ENCODE measurements at places on chromosomes 4 and X. TPM values are rescaled to one million over a fixed set of nuclear protein-coding genes. Genes with fewer than 3 reads are reported as not detected.

The SH2D1A gene
- not detected for polyA plus RNA-seq

- DNase-seq = no peak
Measured at GRCh38 chrX:103155201-103155600, 59.7 kb upstream of the BEX4 start.

The TMPRSS11B gene
- polyA plus RNA-seq = not detected

DNA sequence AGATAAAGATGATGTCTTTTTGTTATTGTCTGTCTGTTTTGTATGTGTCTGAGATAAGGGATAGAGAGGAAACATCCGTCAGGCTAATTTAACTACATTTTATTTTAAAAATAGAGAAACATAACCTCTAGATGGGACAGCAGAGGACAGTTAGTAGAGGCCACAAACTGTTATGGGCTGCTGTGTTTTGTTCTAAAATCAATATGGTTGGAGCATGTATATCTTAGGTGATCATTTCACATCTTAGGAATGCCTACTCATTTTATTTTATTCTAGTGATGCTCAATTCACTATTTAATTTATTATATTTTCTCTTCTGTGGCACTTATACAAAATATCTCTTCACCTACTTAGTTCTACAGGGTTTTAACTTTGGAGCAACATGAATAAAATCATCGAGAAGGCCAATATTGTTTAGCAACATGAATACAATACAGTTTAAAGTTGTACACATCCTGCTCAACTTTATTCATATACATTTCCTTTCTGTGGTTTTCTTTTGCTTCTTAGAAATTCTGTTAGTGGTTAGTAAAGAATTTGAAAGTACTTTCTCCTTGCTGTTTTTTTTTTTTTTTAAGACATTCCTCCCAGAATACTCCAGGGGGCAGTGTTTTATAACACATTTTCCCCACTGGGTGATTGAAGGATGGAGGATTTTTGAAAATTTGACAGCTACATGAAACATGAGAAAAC is 392.9 kb downstream of the UNC5C start:
- DNase-seq = no peak

The HELT gene
- polyA plus RNA-seq = not detected

The TECRL gene
- not detected for polyA plus RNA-seq

DNA sequence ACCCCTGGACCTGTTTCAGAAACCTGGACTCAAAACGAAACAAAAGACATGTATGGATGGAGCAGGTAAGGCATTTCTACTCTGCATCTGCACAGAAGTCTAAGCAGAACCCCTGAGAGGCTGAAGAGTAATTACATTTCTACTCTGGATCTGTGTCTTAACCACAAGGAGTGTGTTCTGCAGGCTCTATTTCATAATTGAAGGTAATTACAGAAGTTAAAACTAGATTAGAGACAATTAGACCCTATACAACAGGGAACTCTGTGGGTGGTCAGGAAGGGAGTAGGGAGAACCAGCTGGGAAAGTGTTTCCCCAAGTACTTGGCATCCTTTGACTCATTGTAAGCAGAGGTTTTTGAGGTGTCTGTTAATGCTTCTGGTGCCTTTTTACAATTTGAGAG is 69.8 kb downstream of the IGSF1 start:
- no peak for DNase-seq

The CTAG1A gene
- polyA plus RNA-seq = not detected

DNA sequence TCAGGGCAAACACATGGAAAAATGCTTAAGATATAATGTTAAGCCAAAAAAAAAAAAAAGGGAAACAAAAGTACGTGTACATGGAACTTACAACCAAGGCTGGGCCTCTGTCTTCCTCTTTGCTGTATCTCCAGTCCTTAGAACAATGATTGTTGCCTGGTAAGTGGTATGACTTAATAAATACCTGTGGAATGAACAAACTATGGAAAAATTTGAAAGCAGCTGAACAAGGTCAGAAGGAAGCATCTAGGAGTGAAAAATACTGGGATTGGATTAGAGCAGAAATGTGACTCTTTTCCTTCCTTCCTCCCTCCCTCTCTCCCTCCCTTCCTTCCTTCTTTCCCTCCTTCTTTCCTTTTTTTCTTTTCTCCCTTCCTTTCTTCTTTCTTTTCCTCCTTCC is 54.2 kb upstream of the SMIM10 start:
- peak; percentile 21 for DNase-seq

The ENPEP gene
- polyA plus RNA-seq = 0.14 TPM

- DNase-seq = peak; percentile 59
Measured at GRCh38 chr4:10783351-10783750, 98.8 kb upstream of the CLNK start.

GRCh38 chr4:62204136-62204535 is 1004.0 kb downstream of the ADGRL3 start:
- DNase-seq = no peak

The NR3C2 gene
- 0.10 TPM for polyA plus RNA-seq

GRCh38 chrX:115038406-115038805 is 21.0 kb upstream of the IL13RA2 start:
- DNase-seq = no peak

GRCh38 chrX:150293311-150294013 is 69.7 kb upstream of the MAMLD1 start:
- no peak for DNase-seq

DNA sequence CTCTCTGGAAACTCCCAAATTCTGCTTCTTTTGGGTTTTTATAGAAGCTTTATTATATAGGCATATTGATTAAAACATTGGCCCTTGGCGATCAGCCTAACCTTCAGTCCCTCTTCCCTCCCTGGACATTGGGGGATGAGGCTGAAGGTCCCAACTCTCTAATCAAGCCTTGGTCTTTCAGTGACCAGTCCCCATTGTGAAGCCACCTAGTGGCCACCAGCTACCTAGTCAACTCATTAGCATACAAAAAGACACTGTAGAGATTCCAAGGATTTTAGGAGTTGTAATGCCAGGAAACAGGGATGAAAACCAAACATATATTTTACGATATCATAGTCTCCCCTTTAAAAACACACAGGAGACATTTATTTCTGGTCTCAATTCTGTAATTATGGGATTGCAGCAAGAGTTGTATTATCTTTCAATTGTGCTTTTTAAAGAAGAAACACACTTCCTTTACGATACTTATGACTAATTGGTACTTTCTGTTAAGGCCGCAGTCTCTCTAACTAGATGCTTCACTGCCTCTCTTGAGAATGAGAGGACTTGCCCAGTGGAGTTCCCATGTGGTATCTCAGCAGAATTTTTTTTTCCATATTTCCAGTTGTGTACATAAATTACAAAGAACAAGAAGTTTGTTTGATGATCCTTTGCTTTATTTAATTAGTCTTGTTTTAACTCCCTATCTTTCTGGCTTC is 58.2 kb downstream of the WDR17 start:
- no peak for DNase-seq

GRCh38 chrX:12790885-12791256 is 341 bp upstream of the PRPS2 start:
- DNase-seq = no peak

The SORCS2 gene
- polyA plus RNA-seq = 0.29 TPM

DNA sequence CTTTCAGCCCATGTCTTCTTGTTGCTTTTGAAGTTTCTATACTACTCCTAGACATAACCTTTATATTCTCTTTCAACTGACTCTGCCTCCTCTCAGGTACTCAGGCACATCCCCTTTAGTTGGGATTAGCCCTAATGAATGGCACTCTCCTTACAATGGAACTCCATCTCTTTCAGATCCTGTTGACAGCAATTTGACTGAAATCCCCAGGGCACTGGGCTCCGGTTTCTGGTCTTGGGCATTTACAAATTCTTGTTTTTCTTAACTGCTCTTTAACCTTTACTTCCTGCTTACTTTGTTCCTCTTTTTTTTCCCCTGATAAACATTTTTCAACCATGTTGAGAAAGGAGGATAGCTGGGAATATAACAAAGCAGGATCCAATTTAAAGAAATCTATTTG is 68.9 kb downstream of the ENOX2 start:
- DNase-seq = no peak

GRCh38 chr4:82638479-82638878 is 76.7 kb upstream of the TMEM150C start:
- DNase-seq = no peak

DNA sequence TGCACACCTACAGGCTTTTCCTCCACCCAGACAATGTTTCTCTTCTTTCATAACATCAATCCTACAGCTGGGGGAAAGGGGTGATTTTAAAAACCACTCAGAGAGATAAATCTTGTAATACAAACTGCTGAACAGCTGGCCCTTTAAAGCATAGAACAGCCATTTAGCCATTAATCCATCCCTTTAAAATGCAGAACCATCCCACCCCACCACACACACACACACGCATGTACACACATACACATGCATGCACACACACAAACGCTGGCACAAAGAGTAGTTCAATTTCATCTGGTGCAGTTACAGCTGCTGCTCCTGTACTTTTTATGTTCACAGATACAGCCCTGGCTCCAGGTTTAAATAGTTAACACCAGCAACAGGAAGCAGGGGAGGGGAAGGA is 426.1 kb downstream of the MID1IP1 start:
- no peak for DNase-seq

DNA sequence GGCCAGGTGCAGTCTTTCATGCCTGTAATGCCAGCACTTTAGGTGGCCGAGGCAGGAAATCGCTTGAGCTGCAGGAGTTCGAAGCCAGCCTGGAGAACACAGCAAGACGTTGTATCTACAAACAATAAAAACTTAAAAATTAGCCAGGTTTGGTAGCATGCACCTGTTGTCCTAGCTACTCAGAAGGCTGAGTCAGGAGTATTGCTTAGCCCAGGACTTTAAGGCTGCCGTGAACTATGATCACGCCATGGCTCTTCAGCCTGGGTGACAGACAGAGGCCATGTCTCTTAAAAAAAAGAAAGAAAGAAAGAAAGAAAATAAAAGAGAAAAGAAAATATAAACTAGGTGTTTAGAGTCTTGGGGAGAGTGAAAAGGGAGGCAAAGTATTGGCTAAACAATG is 96.4 kb upstream of the PDE5A start:
- DNase-seq = no peak

DNA sequence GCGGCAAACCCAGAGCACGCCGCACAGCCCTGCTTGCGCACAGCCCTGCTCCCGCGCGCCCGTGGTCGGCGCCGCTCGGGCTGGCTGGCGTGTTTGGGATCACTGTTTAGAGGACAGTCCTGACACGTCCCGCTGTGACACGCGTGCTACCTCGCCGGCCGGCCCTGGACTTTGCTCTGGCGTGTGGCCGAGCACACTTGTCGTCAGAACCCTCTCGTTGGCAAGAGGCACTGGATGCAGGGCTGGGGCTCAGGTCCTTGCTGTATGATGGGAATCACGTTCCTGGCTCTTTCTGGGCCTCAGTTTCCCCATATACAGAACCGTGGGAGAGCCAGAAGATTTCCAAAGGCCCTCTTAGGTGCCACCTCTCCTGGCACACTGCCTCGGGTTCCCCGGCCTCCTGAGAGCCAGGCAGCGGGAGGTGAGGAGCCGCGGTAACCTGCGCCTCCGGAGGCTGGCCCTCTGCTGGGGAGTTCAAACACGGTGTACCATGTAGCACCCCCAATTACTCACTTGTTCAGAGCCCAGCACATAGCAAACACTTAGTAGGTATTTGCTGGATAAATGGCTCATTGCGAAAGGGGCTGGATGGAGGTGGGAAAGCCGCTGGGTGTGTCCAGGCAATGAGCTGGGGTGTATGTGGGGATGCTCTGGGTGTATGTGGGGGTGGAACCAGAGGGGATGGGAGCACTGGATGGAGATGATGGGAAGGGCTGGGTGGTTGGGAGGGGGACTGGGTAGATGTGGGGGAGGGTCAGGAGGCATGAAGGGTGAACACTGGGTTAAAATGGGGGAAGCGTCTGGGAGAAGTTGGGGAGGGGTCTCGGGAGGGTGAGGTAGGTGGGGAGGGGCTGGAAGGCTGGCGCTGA is 76.6 kb downstream of the HTRA3 start:
- no peak for DNase-seq

DNA sequence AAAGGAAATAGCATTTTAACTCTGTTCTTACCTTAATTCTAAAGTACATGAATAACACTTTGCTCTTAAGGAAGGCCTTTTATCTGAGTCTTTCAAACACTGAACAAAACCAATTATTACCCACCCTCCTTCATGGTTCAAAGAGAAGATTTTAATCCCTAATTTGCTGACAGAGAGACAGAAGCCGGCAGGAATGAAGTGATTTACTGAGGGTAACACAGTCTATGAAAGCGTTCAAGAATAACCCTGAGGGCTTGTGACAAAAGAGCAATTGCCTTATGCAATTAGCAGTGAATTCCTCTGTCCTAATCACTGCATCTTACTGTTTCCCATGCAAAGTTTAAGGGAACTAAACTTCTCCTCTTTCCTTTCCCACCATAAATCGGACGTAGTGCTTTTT is 144.1 kb downstream of the PACRGL start:
- DNase-seq = no peak

- no peak for DNase-seq
Measured at GRCh38 chr4:122762520-122762919, 30.0 kb downstream of the BBS12 start.

- DNase-seq = no peak
Measured at GRCh38 chr4:142265946-142266345, 580.2 kb downstream of the INPP4B start.

DNA sequence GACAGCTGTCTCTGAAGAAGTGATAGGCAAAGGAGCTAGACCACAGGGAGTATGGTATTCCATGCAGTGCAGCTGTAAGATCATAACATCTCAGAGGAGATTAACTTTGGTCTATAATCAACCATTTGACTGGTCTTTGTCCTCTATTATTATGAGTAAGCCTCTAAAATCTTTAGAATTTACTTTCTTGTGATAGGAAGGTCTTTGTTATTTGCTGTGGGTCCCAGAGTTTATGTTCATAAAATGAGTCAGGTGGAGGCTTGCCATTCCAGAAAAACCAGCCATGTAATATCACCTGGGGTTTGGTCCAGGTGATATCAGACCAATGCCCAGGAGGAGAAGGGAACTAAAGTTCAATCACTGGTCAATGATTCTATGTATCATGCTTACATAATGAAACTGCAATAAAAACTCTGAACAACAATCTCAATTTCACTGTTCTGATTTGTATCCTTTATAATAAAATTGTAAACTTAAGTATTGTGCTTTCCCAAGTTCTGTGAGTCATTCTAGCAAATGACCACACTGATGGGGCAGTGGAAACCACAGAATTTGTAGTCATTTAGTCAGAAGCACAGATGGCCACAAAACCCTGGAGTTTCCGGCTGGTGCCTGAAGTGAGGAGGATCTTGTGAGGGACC is 239.6 kb upstream of the TRAM1L1 start:
- peak; percentile 74 for DNase-seq

- peak; percentile 90 for DNase-seq
Measured at GRCh38 chr4:107283587-107284559, 247.8 kb upstream of the DKK2 start.

GRCh38 chrX:117711782-117712181 is 404.8 kb downstream of the KLHL13 start:
- no peak for DNase-seq

GRCh38 chrX:153868576-153869472 is 17.1 kb downstream of the L1CAM start:
- no peak for DNase-seq

DNA sequence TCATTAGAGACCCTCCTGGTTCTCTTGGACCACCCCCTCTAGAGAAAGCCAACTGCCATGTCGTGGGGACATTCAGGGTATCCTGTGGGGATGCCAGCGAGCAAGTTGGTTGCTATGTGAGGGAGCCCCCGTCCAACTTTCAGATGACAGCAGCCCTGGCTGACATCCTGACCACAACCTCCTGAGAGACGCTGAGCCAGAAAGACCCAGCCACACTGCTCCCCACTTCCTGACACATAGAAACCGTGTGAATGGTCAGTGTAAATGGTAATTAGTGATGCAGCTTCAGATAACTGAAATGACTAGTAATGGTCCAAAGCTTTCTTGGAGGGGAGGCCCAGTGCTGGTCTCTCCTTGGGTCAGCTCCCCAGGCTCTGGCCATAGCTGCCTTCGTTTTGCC is 10.8 kb downstream of the CLCN4 start:
- DNase-seq = no peak

All from AG04450 (cell line).